ENCODE measurements at places on chromosomes 5 and 9.
A peak's percentile ranks its signal among the peaks of the same experiment; 100 is the strongest.

GRCh38 chr5:73307645-73308355, 134.8 kb downstream of the TMEM174 start:
- DNase-seq = no peak

DNA sequence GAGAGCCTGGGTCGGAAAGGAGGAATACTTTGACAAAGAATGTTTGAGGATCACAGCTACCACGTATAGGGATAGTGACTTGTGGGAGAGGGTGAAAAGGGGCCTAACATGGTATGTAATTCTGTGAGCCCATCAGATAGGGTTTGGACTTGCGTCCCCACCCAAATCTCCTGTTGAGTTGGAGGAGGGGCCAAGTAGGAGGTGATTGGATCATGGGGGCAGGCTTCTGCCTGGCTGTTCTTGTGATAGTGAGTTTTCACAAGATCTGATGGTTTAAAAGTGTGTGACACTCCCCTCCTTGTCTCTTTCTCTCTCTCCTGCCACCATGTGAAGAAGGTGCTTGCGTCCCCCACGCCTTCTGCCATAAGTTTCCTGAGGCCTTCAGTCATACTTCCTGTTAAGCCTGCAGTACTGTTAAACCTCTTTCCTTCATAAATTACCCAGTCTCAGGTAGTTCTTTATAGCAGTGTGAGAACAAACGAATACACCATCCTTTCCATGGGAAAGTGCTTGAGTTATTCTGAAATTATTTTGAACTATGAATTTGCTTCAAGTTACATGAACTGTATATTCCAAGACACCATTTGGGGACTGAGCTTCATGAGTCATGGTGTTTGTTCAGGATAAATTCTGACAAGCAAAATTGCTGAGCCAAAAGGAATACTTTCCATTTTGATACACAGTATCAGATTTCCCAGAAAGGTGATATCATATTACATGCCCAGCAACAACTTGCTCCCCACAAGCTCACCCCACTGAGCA, 68.8 kb upstream of the SSBP2 start:
- DNase-seq = no peak

DNA sequence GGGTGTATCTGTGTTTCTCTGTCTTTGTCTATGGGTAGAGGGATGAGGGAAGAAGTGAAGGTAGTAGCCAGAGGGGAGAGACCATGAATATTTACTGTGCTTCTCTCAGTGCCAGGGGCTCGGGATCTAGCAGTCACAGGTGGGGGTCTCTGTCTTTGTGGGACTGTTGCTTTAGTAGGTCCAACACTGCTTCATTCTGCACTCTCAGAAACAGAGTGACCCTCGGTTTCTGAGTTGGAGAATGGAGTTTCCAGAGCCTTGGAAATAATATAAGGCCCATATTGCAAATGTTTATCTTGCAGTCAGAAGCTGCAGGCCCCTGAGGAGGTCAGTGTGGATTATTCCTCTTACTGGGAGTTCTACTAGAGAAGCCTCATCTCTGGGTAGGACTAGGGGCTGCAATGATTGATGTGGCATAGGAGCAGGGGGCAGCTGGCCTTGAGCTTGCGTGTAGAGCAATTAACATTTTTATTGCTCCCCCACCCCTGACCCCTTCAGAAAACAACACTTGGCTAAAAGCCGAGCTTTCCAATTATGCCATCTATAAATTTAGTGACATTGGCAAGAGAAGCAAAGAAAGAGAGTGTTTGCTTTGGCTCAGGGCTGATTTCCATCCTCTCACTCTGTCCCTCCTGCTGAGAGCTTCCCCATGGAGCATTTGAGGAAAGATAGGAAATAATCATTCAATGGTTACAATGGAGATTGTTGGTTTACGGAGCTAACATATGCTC, 55.0 kb upstream of the TRPC7 start:
- DNase-seq = no peak

DNA sequence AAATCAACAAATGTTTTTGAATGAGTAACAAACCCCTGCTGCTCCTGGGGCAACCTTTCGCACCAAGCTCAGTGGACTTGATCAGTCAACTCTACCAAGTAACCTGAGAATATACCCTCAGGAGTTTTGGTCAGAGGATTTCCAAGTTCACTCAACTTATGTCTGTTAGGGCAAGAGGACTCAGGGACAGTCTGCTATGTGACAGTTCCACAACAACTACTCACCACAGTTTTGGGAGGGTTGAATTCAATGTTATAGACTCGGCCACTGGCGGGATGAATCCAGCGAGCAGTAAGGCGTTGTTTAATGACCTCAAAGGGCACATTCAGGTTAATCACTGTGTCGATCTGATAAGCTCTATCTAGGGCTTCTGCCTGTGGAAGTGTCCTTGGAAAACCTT, 22.1 kb downstream of the AK3 start:
- DNase-seq = no peak

DNA sequence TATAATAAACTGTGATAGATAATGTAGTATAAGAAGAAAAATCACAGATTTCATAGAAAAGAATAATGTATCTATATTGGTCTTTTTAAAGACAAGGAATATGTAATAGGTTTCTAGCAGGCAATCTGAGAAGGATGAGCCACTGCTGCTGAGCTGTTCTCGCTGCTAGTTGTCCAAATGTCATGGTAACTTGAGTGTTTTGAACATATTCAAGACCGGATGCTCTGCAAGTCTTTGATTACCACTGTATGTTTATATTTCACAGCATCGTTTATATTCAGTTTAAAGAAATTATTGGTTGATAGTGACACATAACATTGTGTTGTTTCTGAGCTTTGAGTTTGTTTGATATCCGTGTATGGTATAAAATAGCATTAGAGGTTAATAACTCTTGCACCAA, 9.6 kb downstream of the C5orf47 start:
- no peak for DNase-seq

DNA sequence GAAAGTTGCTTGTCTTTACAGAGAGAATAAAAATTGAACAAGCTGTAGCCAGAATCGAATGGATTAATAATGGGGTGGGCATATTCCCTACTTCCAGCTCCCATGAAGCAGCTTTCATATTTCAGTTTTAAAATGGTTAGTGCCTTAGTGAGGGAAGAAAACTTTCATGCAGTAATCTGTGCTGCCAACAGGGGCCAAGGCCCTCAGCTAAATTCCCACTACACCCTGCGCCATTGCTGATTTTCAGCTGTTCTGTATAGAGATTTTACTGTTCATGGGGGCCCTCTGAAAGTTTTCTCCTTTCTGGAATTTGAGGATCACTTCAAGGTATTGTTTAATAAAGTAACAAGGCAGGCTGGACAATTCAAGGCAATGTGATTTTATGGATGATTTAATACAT, 58.2 kb downstream of the CAST start:
- DNase-seq = no peak

- DNase-seq = no peak
These were observed 17.9 kb downstream of the COL15A1 start for GRCh38 chr9:98961513-98962180.

DNA sequence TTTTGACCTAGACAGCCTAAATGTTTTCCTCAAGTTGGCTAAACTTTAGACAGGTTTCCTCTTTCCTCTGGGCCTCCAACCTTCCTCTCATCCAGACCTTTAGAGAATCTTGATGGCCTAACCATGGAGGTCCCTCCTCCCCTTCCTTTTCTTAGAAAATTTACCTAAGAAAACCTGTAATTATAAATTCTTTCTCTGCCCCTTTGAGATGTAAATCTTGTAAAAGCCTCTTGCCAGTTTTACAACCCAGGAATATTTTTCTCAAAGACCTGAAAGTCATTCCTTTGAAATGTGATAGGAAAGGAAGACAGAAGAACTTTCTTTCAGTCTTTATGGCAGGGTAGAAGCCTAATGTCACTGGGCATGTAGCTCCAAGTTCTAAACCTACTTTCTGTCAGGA, 1752.6 kb upstream of the C9orf72 start:
- no peak for DNase-seq

DNA sequence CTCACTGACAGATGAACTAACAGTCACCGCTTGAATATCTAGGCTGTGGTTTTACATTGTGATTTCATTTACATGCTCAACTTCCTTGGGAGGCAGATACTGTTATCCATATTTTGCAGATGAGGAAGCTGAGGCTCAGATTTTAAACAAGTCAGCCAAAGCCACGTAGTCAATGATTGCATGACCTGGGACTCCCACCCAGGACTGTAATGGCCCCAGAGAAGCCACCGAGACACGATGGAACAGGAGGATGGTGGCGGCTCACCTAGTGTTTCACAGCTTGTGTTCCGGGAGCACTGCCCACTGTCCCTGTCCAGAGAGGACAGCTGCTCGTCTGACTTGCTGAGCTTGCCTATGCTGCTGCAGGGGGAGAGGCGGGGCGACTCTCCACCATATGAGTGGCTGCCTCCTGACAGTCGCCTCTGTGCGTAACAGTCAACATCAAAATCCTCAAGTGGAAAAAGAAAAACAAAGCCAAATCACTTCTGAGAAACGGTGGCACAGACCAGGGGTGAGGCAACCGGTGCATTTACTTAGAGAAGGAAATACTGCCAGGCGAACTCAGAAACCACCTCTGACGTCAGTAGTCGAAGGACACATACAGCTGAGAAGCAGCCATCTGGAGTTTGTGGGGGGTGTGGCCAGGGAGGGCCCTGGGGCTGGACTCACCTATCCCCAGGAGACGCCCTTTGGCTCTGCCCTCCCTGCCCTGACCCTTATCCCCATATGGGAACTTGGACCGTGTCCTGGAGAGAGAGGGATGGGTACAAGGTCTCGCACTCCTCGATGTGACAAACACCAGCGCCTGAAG, 82.5 kb downstream of the PRRT1B start:
- no peak for DNase-seq

GRCh38 chr9:87322840-87323635, 174.6 kb upstream of the DAPK1 start:
- no peak for DNase-seq

- no peak for DNase-seq
These were observed 1.4 kb downstream of the SLC26A2 start for GRCh38 chr5:149961957-149962409.

- DNase-seq = no peak
These were observed 85.4 kb upstream of the CEP78 start for GRCh38 chr9:78150312-78150982.

GRCh38 chr5:77632526-77633206, 5.8 kb downstream of the OTP start:
- DNase-seq = no peak

- DNase-seq = no peak
These were observed 14.5 kb upstream of the AFAP1L1 start for GRCh38 chr5:149257131-149257530.

DNA sequence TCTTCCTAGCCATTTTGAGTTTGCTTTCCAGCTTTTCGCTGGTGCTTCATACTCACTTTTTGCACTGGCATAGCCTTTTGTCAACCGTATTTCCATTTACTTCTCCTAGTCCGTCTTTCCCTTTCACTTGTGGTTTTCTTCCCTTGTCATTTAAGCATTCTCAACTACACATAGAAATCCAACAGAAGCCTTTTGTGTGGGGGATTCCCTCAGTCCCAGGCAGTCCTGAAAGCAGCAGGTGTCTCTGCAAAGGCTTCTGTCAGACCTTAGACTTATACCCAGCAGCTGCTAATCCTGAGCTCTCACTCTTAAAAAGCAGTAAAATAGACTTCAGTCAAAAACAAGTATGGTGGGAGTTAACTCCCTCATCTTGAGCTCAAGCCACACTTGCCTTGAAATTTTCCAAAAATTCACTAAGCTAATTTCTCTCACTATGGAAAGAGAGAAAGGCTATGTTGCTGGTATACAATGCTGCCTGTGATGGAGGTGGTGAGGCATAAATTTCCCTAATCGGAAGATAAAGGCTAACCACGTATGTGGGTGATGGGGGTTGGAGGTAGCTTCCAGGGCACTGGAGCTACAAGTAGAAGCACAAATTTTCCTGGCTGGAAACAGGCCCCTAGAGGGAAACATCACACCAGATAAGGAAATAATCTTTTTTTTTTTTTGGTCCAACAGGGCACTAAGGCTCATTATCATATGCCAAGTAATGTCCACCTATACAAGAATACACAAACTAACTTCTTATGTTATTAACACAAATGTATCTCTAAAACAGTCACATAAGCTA, 34.8 kb upstream of the IFNK start:
- no peak for DNase-seq

DNA sequence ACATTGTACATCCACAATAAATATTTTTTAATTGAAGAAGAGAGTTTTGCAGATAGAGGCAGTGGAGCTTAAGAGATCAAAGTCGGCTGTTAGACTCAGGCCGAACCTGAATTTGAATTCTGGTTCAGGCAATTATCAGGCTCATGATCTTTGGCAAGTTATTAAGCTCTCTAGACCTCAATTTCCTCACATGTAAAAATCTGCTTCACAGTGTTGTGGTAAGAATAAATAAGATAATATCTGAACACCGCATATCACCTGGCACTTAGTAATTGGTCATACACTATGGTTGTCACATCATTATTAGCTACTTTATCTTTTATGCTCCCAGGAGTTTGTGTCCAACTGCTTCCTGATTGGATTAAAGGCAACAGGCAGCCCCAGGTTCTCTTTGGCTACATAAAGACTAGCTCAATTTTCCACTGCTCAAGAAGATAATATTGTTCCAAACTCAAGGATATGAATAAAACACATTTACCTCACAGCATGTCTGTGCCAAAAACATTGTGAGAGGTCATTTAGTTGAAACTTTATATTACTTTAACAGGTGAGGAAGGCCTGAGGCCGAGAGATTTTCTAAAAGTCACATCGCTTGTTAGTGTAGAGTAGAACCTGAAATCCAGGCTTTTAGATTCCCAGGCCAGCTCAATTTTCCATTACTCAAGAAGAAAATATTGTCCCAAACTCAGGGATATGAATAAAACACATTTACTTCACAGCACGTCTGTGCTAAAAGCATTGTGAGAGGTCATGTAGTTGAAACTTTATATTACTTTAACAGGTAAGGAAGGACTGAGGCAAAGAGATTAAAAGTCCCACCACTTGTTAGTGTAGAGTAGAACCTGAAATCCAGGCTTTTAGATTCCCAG, 289.2 kb upstream of the PTGER4 start:
- DNase-seq = no peak

DNA sequence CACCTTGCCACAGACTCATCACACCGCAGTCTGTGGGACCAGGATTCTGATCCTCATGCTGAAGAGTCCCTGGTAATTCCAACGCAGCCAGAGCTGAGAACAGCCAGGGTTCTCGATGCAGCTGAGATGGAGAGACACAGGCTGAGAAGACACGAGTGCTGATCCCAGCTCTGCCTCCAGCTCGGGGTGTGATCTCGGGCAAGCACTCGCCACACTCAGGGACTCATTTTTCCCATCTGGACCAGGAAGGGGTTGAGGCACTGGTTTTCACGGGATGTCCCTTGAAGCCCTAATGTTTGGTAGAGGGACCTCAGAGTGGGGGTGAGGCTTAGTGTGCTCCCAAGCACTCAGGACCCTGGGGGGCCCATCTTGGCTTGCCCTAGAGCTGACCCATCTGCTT, 200.4 kb downstream of the CDK5RAP2 start:
- no peak for DNase-seq

GRCh38 chr9:27499451-27499850, 24.6 kb upstream of the IFNK start:
- DNase-seq = peak; percentile 1

- no peak for DNase-seq
These were observed 25.8 kb upstream of the ARSI start for GRCh38 chr5:150328515-150328914.

DNA sequence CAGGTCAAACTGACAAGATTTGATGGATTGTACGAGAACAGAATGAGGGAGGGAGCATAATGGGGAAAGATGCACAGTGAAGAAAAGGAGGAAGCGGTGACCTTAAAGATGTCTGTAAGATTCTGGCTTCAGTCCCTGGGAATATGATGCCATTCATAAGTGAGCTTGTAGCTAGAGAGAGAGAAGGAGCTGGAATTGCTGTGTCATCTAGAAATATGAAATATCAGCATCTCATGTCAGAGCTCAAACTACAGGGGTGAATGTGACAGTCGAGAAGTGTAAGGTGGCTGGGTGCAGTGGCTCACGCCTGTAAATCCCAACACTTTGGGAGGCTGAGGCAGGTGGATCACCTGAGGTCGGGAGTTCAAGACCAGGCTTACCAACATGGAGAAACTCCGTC, 24.0 kb upstream of the WHRN start:
- DNase-seq = no peak
